ENCODE measurements at places on chromosomes 5 and 9.

DNA sequence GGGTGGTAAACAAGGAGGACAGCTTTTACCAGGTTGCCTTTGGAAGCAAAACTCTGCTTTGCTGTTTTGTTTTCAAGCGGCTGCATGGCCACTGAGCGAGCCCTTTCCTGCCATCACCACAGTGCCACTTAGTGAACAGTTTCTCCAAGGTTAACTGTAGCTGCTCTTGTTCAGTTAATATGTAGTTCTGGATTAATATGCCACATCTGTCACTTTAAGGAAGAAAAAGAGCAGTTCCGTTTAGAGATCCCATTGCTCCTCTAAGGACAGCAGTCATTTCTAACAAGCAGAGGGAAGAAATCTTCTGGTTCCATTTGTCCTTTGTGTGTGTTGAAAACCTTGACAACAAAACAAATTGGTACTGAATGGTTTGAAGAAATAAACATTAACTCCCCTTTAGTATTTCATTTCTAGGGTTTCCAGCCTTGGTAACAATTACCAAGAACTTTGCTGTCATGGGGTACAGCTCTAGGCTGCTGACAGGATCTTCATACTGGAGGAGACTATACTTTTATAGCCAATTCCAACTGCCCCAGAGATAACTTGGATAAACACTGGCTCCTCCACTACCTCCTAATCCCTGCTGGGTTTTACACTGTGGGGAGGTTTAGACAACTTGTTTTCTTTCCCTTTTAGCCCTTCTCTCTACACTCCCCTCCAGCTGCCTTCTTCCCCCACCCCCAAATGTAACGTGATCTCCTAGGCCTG lies 10.3 kb upstream of the ABL1 start:
- peak; percentile 95 for DNase-seq

- DNase-seq = no peak
These were observed 65.9 kb downstream of the IPPK start for GRCh38 chr9:92603990-92604389.

- DNase-seq = peak; percentile 85
These were observed 56.9 kb downstream of the PDE6A start for GRCh38 chr5:149887622-149888183.

DNA sequence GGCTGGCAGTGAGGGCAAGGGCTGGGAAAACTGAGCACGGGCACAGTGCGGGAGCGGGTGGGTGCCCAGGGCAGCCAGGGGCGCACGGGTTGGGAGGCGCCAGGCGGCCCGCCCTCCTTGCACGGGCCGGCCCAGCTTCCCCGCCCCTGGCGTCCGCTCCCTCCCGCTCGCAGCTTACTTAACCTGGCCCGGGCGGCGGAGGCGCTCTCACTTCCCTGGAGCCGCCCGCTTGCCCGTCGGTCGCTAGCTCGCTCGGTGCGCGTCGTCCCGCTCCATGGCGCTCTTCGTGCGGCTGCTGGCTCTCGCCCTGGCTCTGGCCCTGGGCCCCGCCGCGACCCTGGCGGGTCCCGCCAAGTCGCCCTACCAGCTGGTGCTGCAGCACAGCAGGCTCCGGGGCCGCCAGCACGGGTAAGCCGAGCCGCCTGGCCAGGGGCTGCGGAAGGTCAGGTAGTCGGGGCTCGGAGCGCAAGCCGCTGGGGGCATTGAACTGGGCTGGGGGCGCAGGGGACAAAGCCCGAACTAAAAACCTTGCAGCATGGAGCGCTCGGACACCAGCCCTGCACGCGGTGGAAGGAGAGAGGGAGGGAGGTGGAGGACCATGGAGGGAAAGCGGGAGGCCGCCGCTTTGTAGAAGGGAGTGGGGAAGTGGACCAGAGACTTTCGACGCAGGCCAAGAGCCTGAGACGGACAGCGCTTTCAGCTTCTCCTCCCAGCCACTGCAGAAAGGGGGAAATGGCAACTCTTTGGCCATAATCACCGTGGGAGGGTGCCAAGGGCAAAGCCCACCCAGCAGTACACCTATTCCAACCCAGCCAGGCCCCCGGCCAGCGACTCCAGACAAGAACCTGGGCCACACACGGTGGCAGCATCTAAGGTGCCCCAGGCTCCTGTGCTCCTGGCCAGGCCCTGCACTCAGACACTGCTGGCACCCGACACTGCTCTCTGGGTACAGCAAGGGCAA lies at the start of gene TGFBI:
Gene TGFBI, plus strand, starts transcription at position 207 of the 961 bp plus-strand sequence. Its CDS starts 68 bp downstream, at position 275.
- DNase-seq = no peak

DNA sequence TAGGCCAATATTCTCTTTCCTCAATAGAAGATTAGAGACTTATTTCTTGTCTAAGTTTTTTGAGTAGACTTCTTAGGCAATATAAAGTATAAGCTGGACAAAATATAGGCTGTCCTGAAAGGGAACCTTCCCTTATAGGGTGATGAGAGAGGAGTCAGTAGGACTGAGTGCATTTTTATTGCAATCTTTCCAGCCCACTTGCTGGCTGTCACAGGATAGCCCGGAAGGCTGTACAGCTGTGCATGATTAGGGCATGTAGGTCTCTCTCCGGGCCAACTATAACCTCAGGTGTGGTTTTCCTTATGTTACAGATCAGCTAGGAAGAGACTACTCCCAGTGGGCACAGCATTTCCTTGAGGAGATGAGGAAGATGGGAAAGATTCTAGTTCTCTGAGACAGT lies 159.8 kb upstream of the MEF2C start:
- DNase-seq = no peak

Measured in SJCRH30 (cell line).